ENCODE measurements at places on chromosomes 5 and 9.

GRCh38 chr5:28208356-28208755, 1170.0 kb upstream of the CDH9 start:
- DNase-seq = no peak

DNA sequence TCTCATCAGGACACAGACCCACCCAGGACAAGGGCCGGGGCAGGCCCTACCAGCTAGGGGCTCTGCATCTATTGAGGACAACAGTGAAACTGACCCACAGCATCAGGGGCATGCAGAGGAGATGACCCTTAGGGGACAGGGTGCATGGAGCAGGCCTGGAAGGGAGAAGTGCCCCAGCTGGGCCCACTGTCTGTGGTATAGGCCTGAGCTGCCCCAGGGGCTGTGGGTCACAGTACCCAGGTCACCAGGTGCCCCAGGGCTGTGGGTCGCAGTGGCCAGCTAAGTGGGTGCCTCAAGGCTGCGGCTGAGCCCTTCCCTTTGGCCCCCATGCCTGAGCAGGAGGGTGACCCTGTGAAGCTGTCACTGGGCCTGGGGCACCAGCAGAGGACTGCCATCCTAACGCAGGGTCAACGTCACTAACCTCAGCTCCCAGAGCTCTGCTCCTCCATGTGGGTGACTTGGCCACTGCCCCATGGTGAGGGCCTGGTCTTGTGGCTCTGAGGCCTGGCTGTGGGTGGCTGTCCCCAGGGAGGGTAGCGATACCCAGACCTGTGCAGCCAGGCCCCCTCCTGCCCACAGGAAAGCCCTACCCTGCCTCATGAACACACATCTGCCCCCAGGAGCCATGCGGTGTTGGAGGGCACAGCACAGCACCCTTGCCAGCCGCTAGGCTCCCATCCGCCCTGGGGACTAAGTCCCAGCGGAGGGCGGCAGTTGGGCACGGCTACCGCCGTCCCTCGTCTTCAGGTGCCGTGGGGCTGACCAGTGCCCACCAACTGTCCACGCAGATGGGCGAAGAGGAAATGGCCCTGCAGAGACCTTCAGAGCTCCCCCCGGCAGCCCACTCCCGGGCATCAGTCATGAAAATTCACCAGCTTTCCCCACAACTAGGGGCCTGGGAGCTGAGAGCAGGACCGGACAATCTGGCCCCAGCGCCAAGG, 4.9 kb downstream of the EDF1 start:
- no peak for DNase-seq

DNA sequence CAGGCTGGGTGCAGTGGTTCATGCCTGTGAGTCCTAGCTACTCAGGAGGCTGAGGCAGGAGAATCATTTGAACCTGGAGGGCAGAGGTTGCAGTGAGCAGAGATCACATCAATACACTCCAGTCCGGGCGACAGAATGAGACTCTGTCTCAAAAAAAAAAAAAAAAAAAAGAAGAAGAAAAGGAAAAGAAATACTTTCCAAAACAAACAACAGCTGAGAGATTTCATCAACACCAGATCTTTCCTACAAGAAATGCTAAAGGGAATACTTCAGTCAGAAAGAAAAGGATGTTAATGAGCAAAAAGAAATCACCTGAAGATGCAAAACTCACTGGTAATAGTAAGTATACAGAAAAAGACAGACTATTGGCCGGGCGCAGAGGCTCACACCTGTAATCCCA, 8.4 kb downstream of the CCIN start:
- DNase-seq = no peak

DNA sequence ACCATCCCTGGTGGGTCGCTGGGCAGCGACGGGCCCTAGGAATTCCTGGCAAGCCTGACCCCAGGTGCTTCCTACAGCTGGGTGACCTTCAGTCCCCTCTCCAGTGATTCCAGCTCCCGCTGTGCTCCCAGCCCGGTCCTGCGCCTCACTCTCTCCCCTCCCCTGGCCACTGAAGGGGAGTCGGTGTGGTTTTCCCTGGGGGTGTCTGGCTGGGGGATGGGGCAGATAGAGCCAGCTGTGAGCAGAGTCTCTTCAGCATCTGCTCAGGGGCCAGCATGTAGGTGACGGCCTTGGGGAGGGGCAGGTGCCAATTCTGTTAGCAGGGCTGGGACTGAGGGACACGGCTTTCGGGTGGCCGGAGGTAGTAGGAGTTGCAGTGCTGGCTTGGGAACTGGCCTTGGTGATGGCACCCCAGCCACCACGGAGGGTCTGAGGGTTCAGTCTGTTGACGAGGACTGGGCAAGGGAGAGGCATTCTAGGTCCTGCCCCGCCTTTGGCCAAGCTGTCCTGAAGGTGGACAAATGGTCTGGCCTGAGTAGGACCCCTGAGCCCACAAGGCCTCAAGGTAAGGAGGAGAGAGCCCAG, 3.2 kb downstream of the GPSM1 start:
- no peak for DNase-seq

DNA sequence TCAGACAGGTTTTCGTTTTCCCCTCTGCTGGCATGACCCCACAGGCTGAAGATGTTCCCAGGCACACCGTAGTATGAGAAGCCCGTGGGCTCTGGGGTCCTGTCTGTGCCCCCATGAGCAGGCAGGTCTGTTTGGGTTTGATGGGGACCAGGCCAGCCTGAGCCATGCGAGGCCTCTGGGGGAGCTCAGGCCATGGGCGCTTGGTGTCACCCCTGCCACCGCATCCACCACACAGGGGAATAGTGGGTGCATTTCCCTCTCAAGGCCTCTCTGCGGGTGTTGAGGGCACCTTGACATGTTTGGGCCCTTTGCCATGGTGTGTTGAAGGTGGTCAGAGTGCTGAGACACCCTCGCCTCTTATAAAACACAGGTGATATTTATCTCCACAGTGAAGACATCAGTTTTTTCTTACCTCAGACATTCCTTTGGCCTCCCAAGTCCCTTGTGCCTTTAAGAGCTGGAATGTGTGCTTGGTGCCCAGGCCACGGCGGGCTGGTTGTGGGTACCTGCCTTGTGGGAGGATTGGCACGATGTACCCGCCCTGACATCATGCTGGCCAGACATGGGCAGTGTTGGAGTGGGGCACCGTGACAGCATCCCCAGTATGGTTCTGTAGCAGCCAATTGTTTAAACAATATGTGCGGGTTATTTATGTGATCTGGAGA, 68.3 kb downstream of the WNK2 start:
- DNase-seq = no peak

GRCh38 chr5:89213573-89213972, 330.6 kb upstream of the MEF2C start:
- DNase-seq = no peak

DNA sequence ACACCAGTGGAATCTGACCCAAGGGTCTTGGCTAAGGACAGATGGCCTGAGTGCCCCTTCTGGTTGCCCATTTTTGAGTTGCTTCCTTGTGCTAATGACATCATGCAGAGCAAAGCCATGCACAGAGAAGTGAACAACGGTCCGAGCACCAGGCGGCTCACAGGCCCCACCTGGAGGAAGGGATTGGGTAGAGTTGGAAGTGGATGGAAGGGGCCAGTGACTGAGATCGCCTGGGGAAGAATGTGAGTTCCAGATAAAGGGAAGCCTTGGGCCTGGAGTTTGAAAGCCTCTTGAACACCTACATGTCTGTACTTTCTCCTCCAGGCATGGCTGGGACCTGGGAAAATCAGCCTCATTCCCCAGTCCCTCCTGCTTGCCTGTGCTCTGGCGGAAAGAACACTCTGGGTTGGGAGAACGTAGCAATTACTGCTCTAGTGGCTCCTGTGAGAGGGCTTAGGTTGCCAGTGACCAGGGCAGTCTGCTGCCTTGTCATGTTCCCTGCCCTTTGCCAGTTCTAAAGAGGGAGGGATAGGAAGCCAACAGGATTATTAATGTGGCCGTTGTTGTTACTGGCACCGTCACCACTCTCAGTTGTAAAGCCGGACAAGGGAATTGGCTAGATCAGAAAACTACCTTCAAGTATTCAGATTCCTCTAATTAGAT, 62.5 kb upstream of the PTPN3 start:
- DNase-seq = no peak

GRCh38 chr5:125011419-125011818, 265.0 kb upstream of the ZNF608 start:
- no peak for DNase-seq

GRCh38 chr9:111000202-111000601, 38.1 kb downstream of the LPAR1 start:
- DNase-seq = no peak

GRCh38 chr5:131265311-131265803, 1.5 kb downstream of the CDC42SE2 start:
- peak; percentile 16 for DNase-seq

GRCh38 chr5:2459251-2459650, 292.2 kb downstream of the IRX2 start:
- no peak for DNase-seq

GRCh38 chr5:176822041-176822792, 11.9 kb downstream of the UNC5A start:
- DNase-seq = no peak

GRCh38 chr5:505951-506525, 18.2 kb downstream of the SLC9A3 start:
- no peak for DNase-seq

GRCh38 chr9:37002413-37003217, 31.5 kb downstream of the PAX5 start:
- DNase-seq = no peak

- no peak for DNase-seq
Measured at GRCh38 chr9:88372103-88372654, 16.1 kb upstream of the SPIN1 start.

- DNase-seq = no peak
Measured at GRCh38 chr5:152462021-152462721, 57.1 kb upstream of the NMUR2 start.

GRCh38 chr5:149617760-149618306, 36.5 kb downstream of the ARHGEF37 start:
- no peak for DNase-seq

GRCh38 chr5:154406826-154407225, 39.0 kb upstream of the SAP30L start:
- DNase-seq = no peak

DNA sequence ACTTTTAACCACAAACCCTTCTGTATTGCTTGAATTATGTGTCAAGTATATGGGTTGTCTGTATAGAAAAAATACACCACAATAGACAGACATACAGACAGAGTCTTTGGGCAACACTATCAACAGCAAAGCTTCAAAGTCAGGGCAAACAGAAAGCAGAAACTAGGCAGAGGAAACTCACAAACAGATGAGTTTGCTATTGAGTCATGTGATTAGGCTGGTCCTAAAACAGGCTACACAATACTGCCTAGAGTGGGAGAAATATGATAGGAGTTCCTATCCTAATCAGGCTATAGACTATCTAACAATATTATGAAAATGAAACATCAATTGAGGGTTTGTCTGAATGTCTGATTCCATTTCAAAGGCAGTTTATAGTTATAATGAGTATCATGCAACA, 156.4 kb downstream of the EDIL3 start:
- DNase-seq = no peak

DNA sequence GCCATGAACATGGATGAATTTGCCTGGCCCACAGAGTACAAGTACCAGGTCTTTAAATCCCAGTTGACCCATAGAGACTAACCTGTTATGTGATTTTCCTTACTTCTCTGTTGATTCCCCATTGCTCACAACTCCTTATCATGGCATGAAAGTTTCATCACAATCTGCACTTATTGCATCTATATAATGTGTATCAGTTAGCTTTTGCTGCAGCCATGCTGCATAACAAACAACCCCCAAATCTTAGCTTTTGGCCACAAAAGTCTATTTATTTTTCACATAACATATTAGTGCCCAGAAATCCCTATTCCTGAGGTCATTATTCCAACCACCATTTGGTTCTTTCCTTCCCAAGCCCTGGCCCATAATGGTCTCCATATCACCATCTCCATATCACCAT, 3.7 kb downstream of the GGTA1 start:
- DNase-seq = no peak

DNA sequence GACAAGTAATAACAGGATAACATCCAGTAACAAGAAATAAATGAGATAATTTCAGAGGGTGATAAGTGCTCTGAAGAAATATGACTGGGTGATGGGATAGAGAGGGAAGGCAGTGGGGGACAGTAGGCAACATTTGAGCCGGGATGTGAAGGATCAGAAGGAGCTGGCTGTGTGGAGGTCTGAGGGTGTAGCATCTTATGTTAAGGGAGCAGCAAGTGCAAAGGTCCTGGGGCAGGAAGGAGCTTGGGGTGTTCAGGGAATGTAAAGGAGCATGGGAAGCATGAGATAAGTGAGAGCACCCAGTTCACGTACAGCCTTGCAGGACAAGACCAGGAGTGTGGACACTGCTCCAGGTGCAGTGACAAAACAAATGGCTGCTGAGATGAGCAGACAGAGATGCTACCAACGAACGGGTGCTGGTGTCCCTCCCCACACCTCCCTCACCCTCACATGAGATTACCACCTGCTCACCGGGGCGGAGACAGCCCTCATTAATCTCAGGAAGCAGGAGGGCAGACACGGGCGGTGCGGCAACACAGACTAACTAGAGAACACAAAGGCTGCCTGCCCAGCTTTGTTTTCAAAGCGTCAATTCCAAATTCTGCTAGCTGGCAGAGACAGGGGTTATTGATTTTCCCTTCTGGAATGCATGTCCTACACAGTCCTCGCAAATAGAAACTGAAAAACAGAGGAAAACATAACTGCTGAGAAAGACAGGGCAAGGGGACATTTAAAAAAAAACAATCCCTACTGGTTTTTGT, 298.1 kb upstream of the PANK3 start:
- DNase-seq = no peak

DNA sequence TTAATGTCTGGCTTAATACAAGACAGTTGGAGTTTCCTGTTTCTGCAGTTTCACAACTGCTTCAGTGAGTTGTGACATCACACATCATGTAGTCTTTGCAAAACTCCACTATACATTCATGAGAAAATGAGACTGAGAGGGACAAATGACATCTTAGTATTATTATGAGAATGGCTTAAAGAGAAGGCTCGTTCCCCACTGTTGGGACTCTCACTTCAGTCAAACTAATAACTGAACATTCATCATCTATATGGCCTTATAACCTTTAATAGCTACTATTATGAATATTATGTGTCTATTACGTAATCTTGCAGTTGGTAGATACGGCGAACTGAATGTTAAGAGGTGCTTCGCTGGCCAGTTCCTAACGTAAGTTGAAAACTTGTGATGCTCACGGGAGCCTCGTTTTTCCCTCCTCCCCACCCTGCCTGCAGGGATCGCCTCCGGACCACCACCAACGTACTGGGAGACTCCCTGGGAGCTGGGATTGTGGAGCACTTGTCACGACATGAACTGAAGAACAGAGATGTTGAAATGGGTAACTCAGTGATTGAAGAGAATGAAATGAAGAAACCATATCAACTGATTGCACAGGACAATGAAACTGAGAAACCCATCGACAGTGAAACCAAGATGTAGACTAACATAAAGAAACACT, 79.4 kb downstream of the SLC1A3 start:
- DNase-seq = no peak

DNA sequence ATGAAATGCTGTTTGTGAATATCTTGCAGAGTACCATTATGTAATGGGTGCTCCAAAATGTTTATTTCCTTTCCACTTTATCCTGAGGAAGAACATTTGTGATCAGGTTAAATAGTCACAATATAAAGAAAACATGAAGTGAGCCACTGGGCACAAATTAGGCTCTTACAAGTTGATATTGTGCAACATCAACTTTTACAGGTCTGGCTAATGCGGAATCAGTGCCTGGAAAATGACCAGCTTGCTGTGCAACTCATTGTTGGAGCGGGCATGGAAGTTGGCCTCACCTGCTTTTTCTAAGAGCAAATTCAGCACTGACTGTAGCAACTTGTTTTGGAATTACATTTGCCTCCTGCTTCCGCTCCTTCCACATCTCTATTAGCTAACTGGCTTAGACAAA, 216.9 kb upstream of the PLPPR1 start:
- DNase-seq = no peak
